ENCODE measurements at places on chromosomes 3 and 15. TPM values are rescaled to one million over a fixed set of nuclear protein-coding genes. Genes with fewer than 3 reads are reported as not detected.

GRCh38 chr3:48435774-48436476 lies 4.0 kb downstream of the CCDC51 start:
- no peak overlapping the region for H3K27ac ChIP-seq
- peak; percentile 84 for DNase-seq

- H3K4me3 ChIP-seq: no peak overlapping the region
- H3K27me3 ChIP-seq: no peaks in the 10 kb centered on the region
- no peak for DNase-seq
- H3K27ac ChIP-seq: no peak overlapping the region
- no peaks in the 10 kb centered on the region for H3K4me1 ChIP-seq
- no peaks in the 10 kb centered on the region for H3K36me3 ChIP-seq
Measured at GRCh38 chr15:20344601-20345400, 196.8 kb downstream of the GOLGA6L6 start.

- H3K36me3 ChIP-seq: no peaks in the 10 kb centered on the region
- peaks cover 29% of the 10 kb centered on the region for H3K27me3 ChIP-seq
- peaks cover 15% of the 10 kb centered on the region for H3K4me1 ChIP-seq
- no peak for DNase-seq
- H3K27ac ChIP-seq: no peak overlapping the region
- peak overlapping the region; percentile 15 for H3K4me3 ChIP-seq
Measured at GRCh38 chr15:70016511-70016994, 81.2 kb downstream of the TLE3 start.

GRCh38 chr15:42670451-42670850 lies 66.5 kb downstream of the CDAN1 start:
- peaks cover 16% of the 10 kb centered on the region for H3K36me3 ChIP-seq
- no peak overlapping the region for H3K4me3 ChIP-seq
- no peak for DNase-seq
- H3K4me1 ChIP-seq: no peaks in the 10 kb centered on the region
- no peaks in the 10 kb centered on the region for H3K27me3 ChIP-seq

DNA sequence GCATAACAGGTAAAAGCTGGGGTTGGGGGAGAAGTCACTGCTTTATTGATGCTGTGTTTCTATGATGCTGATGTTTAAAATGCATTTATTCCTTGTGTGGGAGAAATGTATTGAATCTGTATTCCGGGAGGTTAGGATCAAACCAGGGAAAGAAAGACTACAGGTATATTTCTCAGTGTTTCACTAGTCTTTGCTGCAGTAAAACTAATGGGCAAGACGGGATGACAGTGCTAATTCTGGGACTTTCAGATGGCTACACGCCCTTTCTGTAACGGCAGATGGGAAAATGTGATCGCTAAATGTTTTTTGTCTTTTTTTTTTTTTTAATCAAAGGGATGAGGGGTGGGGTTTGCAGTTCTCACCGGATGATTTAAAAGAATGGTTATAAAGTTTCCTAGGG lies 393 bp downstream of the CNTN6 start:
- no peaks in the 10 kb centered on the region for H3K27me3 ChIP-seq
- no peaks in the 10 kb centered on the region for H3K36me3 ChIP-seq
- H3K4me1 ChIP-seq: no peaks in the 10 kb centered on the region
- no peak overlapping the region for H3K4me3 ChIP-seq
- DNase-seq: no peak
- no peak overlapping the region for H3K27ac ChIP-seq

GRCh38 chr15:33968821-33969220 lies 524 bp downstream of the CHRM5 start:
- no peak overlapping the region for H3K4me3 ChIP-seq
- H3K4me1 ChIP-seq: peaks cover 2% of the 10 kb centered on the region
- no peaks in the 10 kb centered on the region for H3K36me3 ChIP-seq
- no peak overlapping the region for H3K27ac ChIP-seq

DNA sequence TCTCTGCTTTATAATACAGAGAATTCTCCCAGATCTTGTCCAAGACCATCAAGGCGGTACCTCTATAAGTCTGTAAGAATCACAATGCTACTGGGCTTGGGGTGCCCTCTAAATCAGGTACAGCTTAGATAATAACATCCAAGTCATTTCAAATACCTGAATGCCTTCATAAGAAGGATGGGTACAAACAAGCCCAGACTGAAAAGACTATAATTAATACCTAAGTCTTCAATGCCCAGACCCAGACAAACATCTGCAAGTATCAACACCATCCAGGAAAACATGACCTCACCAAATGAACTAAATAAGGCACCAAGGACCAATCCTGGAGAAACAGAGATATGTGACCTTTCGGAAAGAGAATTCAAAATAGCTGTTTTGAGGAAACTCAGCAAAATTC lies 65.9 kb downstream of the ZMAT3 start:
- no peak for DNase-seq
- peaks cover 41% of the 10 kb centered on the region for H3K27me3 ChIP-seq
- no peak overlapping the region for H3K4me3 ChIP-seq
- H3K27ac ChIP-seq: no peak overlapping the region
- H3K4me1 ChIP-seq: no peaks in the 10 kb centered on the region
- H3K36me3 ChIP-seq: peaks cover 8% of the 10 kb centered on the region

GRCh38 chr3:186614597-186615483 lies 2.0 kb downstream of the AHSG start:
- H3K4me3 ChIP-seq: peak overlapping the region; percentile 54
- H3K4me1 ChIP-seq: peaks cover 18% of the 10 kb centered on the region
- peaks cover 28% of the 10 kb centered on the region for H3K27me3 ChIP-seq
- no peak overlapping the region for H3K27ac ChIP-seq
- DNase-seq: peak; percentile 72
- no peaks in the 10 kb centered on the region for H3K36me3 ChIP-seq

GRCh38 chr15:51424780-51425179 lies 83.3 kb downstream of the GLDN start:
- no peak overlapping the region for H3K4me3 ChIP-seq
- H3K27me3 ChIP-seq: peaks cover 2% of the 10 kb centered on the region
- no peaks in the 10 kb centered on the region for H3K4me1 ChIP-seq
- no peaks in the 10 kb centered on the region for H3K36me3 ChIP-seq
- DNase-seq: no peak

The SHC4 gene
- total RNA-seq: 0.23 TPM

The SIDT1 gene
- total RNA-seq: 50.6 TPM

The PIERCE2 gene
- not detected for total RNA-seq

The CFAP20DC gene
- 1.8 TPM for total RNA-seq

All from activated naive CD8-positive, alpha-beta T cell treated with anti-CD3 and anti-CD28 coated beads, Interleukin-2, amount 10 ng/mL, durations not matched to agents 7 days and 5 days (primary cell).